ENCODE measurements at places on chromosomes 13 and 19. TPM values are rescaled to one million over a fixed set of nuclear protein-coding genes. Genes with fewer than 3 reads are reported as not detected.

Gene KIR3DL1
- not detected for total RNA-seq

Gene MRPL54
- total RNA-seq, result 39.6 TPM

Gene ARHGAP35
- 44.0 TPM for total RNA-seq

Gene ZNF578
- 0.69 TPM for total RNA-seq

Gene PSG1
- not detected for total RNA-seq

Gene GIPR
- total RNA-seq, result 0.15 TPM

Gene TYROBP
- not detected for total RNA-seq

Gene LILRB2
- total RNA-seq, result not detected

Gene TUBB4A
- 32.0 TPM for total RNA-seq

Gene FAM124A
- total RNA-seq, result 37.9 TPM

Gene PROZ
- total RNA-seq, result not detected

Gene C5AR1
- not detected for total RNA-seq

Gene ADGRE3
- not detected for total RNA-seq

Gene SOX1
- total RNA-seq, result 1.7 TPM

Gene MRI1
- 36.8 TPM for total RNA-seq

Gene GPATCH1
- total RNA-seq, result 5.2 TPM

Gene KLK6
- total RNA-seq, result not detected

Gene TEX26
- not detected for total RNA-seq

Gene CACNG7
- not detected for total RNA-seq

Gene LAIR2
- not detected for total RNA-seq

Gene PTPRH
- 12.4 TPM for total RNA-seq

Gene TTC9B
- not detected for total RNA-seq

Gene KIR3DL2
- not detected for total RNA-seq

Gene PPAN
- 34.9 TPM for total RNA-seq

Gene PINLYP
- total RNA-seq, result 5.5 TPM

Gene GPR4
- total RNA-seq, result not detected

Gene FPR2
- total RNA-seq, result not detected

Gene INTS6
- 58.6 TPM for total RNA-seq

Gene ZNF546
- 5.5 TPM for total RNA-seq

Gene PRSS57
- total RNA-seq, result not detected

Gene S1PR5
- total RNA-seq, result under 0.01 TPM

Gene OVOL3
- not detected for total RNA-seq

Gene CCNA1
- total RNA-seq, result 4.0 TPM

Gene PLPPR3
- not detected for total RNA-seq

Gene CYP2A7
- not detected for total RNA-seq

Data from melanocyte of skin (primary cell).